ENCODE measurements at places on chromosomes 2 and 18.

DNA sequence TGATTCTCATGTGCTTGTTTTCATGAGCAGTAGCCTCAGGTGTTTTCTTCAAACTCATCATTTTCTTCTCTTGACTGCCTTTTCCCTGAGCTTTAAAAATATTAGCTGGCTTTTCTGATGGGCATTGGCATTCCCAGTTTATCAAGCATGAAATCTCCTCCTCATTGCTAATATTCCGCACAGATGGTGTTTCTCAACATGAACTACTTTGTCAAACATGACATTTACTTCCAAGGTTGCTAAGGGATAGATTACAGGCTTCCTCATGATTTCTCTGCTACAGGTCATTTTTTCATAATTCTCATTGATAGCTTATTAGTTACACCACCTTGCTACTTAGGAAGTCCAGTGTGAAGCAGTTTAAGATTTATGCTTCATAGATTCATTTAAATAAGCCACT lies 1116.9 kb upstream of the CNTNAP5 start:
- DNase-seq, result no peak

DNA sequence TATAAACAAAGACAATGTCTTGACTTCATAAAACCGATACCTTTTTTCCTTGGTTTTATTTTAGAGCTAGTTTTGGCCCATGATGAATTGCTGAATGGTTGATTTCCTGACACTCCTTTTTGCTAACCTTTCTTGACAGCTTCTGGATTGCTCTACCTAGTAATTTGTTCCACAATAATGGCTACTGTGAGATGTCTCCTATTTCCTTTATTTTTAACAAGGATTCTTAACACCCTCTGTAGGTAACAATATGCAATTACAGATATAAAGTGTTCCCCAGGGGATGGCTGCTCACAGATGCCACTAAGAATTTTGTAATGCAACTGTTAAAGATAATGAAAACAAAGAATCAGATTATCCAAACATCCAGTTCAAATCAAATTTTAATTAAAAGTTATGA lies 100.8 kb upstream of the ATP5MC3 start:
- peak; percentile 5 for DNase-seq

DNA sequence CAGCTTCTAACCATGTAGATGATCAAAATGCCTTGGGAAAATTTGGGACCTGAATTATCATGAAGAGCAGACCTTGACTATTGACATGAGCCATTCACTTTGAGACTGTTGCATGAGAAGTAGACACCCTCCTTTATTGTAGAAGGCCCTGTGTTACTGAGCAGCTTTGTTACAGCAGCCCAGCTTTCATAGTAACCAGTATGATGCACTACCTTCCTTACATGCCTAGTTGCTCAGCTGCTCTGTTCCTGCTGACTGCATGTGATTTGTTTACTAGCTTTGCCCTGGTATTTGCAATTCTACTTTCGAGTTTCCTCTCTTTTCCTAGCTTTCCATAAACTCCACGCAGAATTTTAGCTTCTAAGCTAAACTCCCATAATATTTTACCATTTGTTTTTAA lies 11.2 kb upstream of the FN1 start:
- no peak for DNase-seq

GRCh38 chr18:63237881-63238692 lies 81.5 kb downstream of the BCL2 start:
- DNase-seq, result peak; percentile 74

DNA sequence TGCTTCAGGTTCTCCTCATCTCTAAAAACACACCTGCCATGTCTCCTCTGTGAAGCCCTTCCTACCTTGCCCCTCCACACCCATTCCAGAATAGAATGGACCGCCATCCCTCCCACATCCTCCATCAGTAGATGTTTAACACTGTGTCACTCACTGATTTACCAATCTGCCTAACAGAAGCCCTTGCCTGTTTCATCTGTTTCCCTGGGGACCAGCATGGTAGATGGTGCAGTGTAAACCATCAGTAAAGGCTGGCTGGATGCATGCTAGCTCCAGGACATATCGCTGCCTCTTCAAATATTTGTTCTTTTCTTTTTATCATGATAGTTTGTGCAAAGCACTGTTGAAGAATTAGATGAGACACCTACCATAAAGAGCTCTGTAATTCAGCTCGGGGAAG lies 271.4 kb downstream of the PIEZO2 start:
- no peak for DNase-seq

DNA sequence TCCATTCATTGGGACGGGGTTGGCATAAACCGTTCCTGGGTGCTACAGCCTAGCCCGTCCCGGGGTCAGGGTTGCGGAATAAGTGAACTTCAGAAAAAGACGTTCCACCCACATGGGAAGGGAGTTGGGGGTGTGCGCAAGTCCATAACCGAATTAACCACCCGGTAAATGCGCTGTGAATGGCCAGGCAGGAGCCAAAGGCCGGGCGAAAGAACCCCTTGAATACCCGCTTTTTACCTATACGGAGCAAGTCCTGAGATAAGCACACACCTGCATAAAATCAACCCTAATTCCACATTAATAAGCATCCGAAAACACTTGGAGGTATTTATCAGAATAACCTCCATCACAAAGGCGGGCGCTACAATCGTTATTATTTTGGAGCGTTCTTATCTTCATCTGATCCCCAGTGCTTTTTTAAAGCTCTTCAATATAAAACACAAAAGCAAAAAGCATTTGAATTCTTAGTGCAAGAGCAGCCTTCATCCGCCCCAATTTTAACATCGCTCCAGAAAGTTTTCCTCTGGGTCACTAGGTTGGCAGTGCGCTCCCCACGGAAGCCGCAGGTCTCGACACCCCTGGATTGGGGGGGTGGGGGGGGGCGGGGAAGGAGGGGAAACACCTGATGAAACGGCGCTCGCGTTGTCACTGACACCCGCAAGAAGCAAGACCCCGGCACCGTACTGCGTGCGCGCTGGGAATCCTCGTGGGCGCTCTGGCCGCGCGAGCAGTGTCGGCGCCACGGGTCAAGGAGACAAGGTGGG lies 1.2 kb downstream of the SATB2 start:
- DNase-seq, result no peak

DNA sequence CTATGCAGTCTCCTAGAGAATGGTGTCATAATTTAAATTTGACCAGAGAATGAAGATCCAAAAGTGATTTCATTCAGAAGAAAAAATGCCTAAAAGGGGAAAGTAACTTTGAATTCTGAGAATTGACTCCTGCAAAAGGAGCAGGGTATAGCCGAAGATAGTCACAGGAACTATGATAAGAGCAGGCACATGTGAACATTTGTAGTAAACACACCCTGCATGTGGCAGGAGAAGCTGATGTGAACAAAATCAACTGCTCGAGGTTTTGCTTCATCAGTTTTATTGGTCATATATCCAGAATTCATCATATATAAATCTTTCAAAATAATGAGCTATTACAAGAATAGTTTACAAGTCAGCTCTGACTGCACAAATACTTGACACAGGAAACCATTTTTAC lies 14.0 kb downstream of the MCFD2 start:
- no peak for DNase-seq

Data from inflammatory macrophage (primary cell).